Astrocyte of the hippocampus (primary cell): ENCODE measurements at places on chromosomes 1 and 21.

- no peak for DNase-seq
Measured at GRCh38 chr1:201555593-201555945, 16.6 kb downstream of the NAV1 start.

- DNase-seq, result no peak
Measured at GRCh38 chr1:52182874-52183400, 41.0 kb downstream of the ZFYVE9 start.

DNA sequence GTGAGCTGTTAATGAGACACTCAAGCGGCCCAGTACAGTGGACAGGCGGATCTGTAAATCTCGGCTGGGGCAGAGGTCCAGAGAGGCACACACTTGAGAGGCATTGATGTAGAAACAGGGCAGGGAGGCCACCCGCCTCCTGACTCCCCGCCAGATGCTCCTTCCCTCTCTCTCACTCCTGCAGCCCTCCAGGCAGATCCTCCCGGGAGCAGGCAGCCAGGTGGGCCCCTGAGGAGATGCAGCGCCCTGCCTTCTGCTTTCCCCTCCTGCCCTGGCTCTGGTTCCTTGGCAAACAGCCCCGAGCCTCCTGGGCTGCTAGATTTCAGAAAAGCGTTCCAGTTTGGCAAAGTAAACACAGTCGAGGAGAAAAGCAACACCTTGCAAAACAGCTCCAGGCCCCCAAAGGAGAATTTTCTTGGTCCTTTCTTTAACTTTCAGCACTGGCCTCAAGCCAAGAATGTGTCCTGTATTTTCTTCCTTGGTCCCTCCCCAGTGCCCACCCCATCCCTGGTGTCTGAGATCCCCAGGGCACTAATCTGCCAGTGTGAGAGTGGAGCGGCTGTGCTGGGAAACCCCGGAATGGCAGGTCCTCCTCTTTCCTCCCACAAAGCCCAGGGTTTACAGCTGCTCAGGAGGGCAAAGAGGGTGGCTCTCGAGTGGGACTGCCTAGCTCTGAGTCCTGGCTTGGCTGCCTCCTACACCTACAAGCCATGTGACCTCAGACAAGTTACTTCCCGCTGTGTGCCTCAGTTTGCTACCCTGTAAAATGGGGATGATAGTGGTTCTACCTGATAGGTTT, 29.4 kb upstream of the IFNLR1 start:
- peak; percentile 60 for DNase-seq

- no peak for DNase-seq
Measured at GRCh38 chr1:192443616-192444015, 126.8 kb downstream of the RGS21 start.

DNA sequence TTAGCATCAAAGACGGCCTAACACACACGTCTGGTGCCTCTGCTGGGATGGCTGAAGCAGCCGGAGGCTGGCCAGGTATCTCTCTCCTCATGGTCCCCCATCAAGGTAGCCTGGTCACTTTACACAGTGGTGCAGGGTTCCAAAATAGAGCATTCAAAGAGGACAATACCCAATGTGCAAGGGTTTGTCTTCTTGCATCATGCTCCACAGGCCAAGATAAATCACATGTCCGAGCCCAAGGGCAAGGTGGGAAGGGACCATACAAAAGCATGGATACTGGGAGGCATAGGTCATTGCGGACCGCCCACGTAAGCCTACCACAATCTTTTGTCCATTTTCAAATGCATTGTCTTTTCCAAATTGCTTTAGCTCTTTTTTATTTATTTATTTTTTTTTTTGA, 23.8 kb upstream of the TINAGL1 start:
- DNase-seq, result no peak

GRCh38 chr1:68051475-68051874, 1.0 kb upstream of the DIRAS3 start:
- peak; percentile 83 for DNase-seq

GRCh38 chr1:151494741-151495281, 16.4 kb upstream of the CGN start:
- DNase-seq, result peak; percentile 92

DNA sequence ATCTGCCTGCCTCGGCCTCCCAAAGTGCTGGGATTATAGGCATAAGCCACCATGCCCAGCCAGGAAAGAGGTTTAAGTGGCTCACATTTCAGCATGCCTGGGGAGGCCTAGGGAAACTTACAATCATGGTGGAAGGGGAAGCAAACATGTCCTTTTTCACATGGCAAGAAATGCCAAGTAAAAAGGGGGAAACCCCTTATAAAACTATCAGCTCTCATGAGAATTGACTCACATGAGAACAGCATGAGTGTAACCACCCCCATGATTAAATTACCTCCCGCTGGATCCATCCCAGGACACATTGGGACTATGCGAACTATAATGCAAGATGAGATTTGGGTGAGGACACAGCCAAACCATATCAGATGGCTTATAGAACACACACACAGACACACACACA, 8.8 kb upstream of the KLHL12 start:
- DNase-seq, result no peak

- peak; percentile 33 for DNase-seq
Measured at GRCh38 chr1:164671966-164672571, 113.1 kb downstream of the PBX1 start.

DNA sequence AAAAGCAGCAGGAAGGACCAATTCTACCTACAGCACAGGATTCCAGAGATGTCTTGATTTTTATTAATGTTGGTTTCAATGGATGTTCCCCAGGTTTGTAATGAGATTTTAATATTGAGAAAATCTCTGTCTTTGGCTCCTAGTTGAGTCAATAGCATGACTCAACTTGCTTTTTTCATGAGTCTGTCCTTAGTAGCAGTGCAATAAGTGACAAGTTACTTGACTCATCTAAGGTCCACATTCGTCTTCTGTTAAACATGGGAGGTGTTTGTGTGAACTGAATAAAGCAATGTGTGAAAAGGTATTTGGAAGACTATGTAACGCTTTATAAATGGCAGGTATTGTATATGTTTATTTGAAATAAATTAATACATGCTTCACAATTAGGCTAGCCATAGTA, 645.0 kb upstream of the PTBP2 start:
- no peak for DNase-seq

- DNase-seq, result no peak
Measured at GRCh38 chr1:56068908-56069307, 510.5 kb downstream of the PLPP3 start.

DNA sequence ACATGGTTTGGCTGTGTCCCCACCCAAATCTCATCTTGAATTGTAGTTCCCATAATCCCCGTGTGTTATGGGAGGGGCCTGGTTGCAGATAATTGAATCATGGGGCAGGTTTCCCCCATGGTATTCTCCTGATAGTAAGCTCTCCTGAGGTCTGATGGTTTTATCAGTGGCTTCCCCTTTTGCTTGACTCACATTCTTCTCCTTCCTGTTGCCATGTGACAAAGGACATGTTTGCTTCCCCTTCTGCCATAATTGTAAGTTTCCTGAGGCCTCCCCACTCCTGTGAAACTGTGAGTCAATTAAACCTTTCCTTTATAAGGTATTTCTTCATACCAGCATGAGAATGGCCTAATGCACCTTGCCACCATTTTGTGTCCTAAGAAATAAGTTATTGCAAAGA, 415.0 kb downstream of the COL11A1 start:
- no peak for DNase-seq
